ENCODE measurements at places on chromosomes 3 and 15.

GRCh38 chr3:86618706-86619105, 372.2 kb downstream of the VGLL3 start:
- DNase-seq, result no peak

GRCh38 chr3:125462722-125463299, 57.2 kb downstream of the SNX4 start:
- DNase-seq, result no peak

DNA sequence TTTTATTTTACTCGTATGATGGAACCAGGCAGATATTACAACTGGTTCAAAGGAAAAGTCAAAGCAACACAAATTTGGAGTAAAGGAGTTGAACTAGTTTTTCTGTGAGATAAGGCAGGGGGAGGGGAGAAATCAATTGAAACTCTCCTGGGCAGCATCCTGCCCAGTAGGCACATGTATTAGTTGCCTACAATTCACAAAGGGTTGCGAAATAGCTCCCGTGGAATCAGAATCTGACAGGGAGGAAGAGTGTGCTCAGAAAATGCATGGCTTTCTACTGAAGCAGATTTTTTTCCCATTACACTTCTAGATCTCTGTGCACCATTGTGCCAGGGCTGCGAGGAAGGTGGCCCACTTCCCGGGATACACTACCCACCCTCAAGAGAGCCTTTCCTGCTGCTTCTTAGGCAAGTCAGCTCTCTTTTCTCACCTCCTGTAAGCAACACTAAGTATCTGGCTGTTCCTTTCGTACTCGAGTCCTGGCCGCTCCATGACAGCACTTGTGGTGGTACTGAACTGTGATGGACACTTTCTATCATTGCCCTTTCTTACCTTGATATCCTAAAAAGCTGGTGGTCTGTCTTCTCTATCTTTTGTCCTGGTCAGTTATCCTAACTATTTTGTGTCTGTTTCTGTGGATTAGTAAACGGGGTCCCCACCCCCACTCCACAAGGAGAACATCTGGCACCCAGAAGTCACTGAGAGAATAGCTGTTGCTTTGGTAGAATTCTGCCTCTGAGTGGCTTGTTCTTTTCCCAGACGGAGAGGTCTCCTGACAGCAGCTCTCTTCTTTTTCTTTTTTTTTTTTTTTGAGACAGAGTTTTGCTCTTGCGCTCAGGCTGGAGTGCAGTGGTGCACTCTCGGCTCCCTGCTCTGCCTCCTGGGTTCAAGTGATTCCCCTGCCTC, 74.8 kb downstream of the RPL39L start:
- no peak for DNase-seq

GRCh38 chr15:57962887-57963286, 102.6 kb downstream of the ALDH1A2 start:
- no peak for DNase-seq

DNA sequence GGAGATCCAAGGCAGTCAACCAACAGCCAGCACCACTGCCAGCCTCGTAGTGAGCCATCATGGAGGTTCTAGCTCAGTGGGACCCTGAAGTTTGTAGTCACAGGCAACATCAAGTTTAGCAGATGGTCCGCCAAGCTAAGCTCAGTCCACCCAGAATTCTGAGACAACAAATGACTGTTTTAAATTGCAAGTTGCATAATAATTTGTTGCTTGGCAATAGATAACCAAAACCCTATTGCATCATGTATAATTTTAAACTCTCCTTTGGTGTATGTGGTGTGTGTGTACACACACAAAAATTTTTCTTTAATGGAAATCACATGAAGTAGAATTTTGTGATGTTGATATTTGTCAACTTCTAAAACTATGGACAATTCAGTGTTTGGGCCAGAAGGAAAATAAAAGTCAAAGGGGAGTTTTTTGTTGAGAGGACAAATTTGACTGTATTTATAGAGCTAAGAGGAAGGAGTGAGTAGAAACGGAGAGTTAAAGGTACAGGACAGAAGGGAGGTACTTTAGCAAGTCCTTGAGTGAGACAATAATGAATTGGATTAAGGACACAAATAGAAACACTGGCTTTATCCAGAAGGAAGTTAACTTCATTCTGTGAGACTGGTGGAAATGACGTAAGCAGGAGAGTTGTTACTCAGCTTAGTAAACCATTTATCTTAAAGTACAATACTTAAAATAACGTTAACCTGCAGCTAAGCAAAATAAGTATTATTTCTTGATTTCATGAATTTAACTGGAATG, 83.6 kb downstream of the NCEH1 start:
- no peak for DNase-seq

DNA sequence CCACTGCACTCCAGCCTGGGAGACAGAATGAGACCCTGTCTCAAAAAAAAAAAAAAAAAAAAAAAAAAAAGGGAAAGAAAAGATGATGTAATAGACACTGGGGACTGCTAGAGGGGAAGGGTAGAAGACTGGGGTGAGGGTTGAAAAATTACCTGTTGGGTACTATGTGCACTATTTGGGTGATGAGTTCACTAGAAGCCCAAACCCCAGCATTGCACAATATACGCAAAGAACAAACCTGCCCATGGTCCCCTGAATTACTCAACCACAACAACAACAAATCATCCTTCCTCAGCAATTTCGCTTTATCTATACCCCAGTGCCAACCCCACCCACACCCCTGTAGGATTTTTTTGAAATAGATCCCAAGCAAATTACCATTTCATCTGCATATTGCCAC, 13.5 kb downstream of the NIPA1 start:
- DNase-seq, result no peak

All from right forelimb (tissue), 1 donor.